Tongue (tissue), 3 donors: ENCODE measurements at places on chromosomes 11 and 22. TPM values are rescaled to one million over a fixed set of nuclear protein-coding genes. Genes with fewer than 3 reads are reported as not detected.

DNA sequence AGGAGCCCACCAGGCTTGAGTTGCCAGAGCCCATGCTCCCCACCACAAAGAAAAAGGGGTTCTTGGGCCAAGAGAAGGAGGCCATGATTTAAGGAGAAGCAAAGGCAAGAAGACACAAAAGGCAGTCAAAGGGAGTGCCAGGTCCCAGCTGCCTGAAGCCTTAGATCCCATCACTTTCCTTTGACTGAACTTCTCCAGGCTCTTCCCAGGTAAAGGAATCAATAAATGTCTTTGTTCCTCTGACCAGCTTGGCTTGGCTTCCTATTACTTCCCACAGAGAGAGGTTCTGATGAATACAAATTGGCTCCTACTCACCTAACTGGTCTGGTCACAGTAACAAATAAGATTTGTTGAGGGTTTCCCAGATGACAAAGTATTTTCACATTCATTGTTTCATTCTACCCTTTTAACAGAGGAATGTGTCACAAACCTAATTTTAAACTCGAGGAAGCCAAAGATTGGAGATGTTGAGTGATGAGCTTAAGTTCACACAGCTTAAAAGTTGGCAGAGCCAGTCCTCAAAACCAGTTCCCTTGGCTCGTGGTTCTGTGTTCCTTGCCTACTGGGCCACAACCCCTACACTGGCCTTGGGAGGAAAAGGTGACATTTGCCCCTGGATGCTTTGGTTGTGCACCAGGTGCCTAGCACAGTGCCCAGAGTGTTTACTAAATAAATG, 96.4 kb upstream of the SESN3 start:
- DNase-seq: no peak

DNA sequence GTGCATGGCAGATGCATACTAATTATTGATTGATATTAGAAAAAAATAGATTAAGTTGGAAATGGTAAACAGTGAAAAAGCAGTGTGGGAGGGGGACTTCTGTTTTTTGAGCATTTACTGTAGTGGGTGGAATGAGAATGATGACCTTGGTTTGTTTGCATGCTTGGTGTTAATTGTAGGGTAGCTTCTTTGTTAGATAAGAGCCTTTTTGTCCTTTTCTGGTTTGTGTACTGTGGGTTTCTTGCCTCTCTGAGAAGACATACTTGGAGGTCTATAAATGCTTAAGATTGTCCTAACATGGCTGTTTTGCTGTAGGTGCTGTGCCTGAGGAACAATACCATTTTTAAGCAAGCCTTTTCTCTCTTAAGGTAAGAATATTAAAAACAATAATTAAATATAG, 17.0 kb downstream of the MRPL48 start:
- DNase-seq: no peak

Gene OTOG
- total RNA-seq: under 0.01 TPM

DNA sequence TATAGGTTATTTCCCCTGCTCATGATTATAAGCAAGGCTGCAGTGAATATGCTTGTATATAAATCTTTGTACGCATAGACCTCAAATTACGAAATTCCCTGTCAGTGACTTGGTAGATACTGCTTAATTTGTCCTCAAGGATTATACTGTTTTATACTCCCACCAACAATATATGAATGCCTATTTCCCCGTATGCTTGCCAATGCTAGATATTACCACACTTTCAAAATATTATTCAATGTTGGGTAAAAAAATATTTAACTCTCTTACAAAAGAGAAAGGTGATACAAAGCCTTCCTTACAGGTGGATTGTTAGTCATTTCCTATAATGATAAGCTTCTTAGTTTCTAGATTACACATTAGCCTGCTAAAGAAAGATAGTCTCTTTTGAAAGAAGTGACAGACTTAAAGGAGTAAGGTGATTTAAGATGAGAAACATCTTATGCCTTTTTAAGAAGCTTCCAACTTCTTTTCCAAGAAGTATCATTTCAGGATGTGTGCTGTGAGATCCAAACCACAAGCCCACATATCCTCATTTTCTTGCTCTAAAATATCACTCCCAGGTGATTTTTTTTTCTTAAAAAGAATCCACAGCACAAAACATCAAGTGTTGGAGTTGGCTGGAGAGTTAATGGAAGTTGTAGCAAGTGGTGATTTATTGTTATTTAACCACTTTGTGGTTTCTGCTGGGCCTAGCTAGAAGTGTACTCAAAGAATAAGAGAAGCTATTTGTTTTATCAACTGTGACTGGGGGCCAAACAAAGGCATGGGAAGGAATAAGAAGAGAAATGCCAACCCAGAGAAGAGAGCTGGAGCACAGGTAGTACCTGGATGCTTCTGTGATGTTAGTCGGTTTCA, 59.2 kb downstream of the BARX2 start:
- DNase-seq: no peak

DNA sequence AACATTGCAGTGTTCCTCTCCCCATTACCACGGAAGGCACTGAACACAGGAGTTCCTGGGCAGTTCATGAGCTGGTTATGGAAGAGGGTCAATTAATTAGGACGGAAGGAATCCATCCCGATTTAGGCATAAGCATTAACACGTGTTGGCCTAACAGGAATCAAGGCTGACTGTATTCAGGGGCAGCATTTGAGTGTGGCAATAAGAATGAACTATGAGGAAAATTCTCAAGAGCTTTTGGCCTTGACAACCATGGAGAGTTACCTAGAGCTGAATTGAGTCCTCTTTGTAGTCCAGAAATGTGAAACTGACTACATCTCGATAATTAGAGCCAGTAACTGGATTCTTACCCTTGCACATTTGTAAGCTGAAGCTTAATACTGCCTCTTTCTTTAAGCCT, 82.4 kb upstream of the CRTAM start:
- DNase-seq: no peak

Gene MYO18B
- 184 TPM for total RNA-seq

- DNase-seq: no peak
Observed at GRCh38 chr22:33837826-33838225, 82.5 kb downstream of the LARGE1 start.

DNA sequence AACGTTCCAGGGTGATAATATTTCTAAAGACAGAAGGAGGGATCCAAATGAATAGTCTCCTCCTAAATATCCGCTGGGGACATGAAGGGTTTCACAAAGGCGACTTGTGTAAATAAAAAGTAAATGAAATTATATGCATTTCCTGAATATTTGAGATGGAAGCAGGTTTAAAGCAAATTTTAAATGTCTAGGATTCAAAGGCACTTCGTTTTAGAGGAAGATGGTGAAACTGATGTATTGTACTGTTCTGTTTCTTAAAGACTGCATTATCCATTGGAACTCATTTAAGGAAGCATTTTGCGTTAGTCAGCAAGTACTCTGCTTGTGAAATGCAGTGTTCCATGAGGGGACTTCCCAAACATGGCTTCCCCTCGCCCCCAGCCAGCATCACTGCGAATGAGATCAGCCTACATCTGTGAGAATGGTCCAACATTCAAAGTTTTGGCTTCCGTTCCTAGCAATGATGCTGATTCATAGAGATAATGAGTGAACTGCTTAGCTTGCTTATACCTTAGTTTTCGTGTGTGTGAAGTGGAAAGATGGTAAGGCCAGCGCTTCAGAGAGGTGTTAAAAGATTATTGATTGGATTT, 1.5 kb downstream of the RAB39A start:
- no peak for DNase-seq

- no peak for DNase-seq
Observed at GRCh38 chr11:84497981-84498411, 1129.1 kb downstream of the DLG2 start.

Gene MICALL1
- 19.3 TPM for total RNA-seq

- DNase-seq: no peak
Observed at GRCh38 chr11:56234155-56234554, at the start of gene OR5T2. TSS of gene OR5T2 (minus strand) at chr11:56234255. CDS start at chr11:56233062, 1,193 bp downstream.

DNA sequence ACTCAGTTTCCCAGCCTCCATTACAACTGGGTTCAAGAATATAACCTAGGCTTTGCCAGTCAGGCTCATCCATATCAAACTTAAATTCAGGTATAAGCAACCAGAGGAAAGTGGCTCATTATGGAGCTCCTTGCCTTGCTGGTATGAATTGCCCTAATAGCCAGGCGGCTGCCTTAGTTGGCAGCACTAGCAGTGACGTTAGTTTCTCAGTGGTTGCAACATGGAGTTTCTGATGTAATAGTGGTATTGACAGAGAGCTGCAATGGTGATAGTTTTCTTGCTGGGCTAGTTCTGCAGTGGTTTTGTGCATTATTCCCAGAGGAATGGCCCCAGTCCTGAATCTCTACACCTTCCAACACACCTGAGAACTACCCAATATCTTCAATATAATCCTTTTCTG, 3.8 kb upstream of the TMEM123 start:
- no peak for DNase-seq

DNA sequence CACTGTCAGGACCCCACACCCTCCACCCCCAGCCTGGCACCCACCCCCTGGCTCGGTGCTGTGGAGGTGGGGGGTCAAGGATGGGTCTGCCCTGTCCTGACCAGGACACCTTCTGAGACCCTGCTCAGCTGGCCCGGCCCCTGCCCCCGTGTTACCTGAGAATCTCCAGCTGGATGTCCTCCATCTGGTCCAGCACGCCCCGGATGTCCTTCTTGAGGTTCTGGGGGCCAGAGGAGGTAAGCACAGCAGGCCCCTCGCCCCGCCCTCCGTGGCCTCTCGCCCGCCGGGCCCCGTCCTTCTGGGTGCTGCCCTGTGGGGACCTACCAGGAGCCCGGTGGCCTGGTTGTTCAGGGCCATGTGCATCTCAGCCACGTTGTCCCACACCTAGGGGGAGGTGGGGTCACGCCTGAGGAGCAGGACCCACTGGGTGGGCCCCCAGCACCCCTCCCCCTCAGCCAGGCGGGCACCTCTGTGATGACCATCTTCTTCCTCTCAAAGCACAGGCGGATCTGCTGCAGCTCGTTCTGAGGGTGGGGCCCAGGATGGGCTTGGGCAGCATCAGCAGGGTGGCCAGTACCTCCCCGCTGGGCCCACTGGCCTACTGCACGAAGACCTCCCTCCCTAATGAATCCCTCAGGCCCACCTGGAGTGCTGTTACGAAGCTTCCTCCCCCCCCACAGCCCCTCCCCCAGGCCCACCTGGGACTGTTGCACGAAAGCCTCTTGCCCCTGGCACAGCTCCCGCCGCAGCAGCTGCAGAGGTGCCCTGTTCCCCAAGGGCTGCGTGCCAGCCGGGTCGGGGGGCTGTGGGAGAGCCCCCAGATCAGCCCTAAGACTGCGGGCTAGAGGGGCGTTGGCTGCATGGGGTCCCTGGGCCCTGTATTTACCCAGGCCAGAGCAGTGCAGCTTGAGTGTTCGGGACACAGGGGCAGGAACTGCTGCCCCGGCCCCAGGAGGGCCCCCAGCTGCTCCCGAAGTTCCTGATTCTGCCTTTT, 1.3 kb downstream of the CCDC188 start:
- no peak for DNase-seq

DNA sequence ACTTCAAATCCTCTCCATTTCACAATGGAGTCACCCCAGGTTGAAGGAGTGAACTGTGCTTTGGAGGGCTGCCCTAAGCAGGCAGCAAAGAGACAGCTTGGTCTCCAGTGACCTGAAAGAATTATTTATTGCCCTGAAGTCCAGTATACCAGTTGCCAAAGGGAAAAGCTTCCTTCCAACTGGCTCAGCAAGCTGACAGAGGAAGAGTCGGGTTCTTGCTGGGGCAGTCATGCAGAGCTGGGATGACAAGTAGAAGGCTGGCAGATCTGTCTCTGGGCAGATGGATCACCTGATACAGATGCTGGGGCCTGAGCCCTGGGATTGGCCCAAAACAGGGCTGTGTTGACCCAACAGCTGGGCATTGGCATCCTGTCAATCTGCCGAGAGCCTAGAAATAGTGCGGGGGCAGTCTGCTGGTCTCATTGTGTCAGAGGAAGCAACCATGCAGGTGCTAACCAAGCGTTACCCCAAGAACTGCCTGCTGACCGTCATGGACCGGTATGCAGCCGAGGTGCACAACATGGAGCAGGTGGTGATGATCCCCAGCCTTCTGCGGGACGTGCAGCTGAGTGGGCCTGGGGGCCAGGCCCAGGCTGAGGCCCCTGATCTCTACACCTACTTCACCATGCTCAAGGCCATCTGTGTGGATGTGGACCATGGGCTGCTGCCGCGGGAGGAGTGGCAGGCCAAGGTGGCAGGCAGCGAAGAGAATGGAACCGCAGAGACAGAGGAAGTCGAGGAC, at the start of gene THRSP:
THRSP (plus strand) TSS at position 422 of the 742 bp plus-strand sequence; CDS start at position 443, 21 bp downstream.
- no peak for DNase-seq

DNA sequence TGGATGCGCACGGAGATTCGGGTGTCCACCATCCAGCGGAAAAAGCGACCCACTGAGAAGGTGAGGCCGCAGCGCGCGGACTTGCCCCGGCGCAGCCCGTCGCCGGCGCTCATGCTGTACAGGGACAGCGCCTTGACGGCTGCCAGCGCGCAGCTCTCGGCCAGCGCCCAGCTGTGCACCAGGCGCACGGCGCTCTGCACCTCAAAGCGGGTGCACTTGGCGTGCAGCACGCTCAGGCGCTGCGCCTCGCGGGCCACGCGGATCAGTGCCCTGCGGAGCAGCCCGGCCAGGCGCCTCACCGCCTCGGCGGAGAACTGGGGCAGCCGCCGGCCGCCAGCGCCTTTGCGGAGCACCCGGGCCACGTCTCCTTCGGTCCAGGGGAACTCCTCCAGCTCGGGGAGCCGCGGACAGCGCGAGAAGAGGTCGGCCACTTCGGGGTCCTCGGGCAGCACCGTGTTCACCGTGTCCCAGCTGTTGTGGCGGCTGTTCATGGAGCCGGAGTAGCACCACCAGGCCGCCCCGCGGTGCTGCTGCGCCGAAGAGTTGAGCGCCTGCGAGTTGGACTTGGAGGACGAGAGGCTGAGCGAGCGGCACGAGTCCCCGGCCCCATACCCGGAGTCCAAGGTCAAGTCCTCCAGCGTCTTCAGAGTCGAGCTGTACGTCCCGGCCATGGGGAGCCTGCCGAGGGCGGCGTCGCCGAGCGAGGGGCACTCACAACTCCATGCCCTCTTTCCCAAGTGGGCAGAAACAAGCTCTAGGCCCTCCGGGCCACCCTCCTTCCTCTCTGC, 703 bp downstream of the ABTB2 start:
- DNase-seq: peak; percentile 78

DNA sequence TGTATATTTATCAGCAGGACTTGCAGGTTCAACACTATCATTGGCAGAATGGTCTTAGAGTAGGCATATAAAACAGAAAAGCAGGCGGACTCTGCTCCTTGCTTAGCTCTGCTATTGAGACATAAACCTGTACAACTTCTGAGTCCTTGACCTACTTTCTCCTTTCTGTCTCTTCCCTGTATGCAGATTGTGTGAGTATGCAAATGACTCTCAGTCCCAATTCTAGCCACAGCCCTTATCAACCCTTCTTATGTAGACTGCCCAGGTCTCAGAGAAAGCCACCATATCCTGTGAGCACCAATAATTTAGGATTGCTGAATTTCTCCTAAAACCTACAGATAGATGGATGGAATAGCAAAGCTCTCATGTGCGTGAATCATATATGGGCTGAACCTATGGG, 367.6 kb upstream of the DDI1 start:
- no peak for DNase-seq

Gene OR51A2
- total RNA-seq: not detected

Gene TSSK2
- not detected for total RNA-seq

Gene HORMAD2
- not detected for total RNA-seq

GRCh38 chr11:25119416-25119815, 622.6 kb downstream of the LUZP2 start:
- DNase-seq: no peak
